Fibroblast of lung (primary cell): ENCODE measurements at places on chromosomes 2 and 18. TPM values are rescaled to one million over a fixed set of nuclear protein-coding genes. Genes with fewer than 3 reads are reported as not detected.

The MTLN gene
- 51.9 and 74.2 TPM in 2 replicates for total RNA-seq

The HK2 gene
- 13.1 and 19.3 TPM in 2 replicates for total RNA-seq

The DNAJC5G gene
- not detected in 2 replicates for total RNA-seq

- peak; percentile 34 for DNase-seq
- no peaks in the 10 kb centered on the region for H3K36me3 ChIP-seq
- H3K4me1 ChIP-seq = peaks cover 3% of the 10 kb centered on the region
- H3K27me3 ChIP-seq = peaks cover 2% of the 10 kb centered on the region
These were observed 190.5 kb downstream of the ALPK2 start for GRCh38 chr18:58438161-58438957.

GRCh38 chr2:45833301-45833967 lies 182.0 kb downstream of the PRKCE start:
- H3K27me3 ChIP-seq = no peaks in the 10 kb centered on the region
- H3K36me3 ChIP-seq = no peaks in the 10 kb centered on the region
- no peak for DNase-seq
- no peak overlapping the region for H3K4me3 ChIP-seq
- no peaks in the 10 kb centered on the region for H3K4me1 ChIP-seq

- H3K4me1 ChIP-seq = no peaks in the 10 kb centered on the region
- no peak overlapping the region for H3K27ac ChIP-seq
- no peaks in the 10 kb centered on the region for H3K27me3 ChIP-seq
- H3K4me3 ChIP-seq = no peak overlapping the region
- DNase-seq = no peak
These were observed 18.7 kb downstream of the TMEM178A start for GRCh38 chr2:39684464-39684863.

DNA sequence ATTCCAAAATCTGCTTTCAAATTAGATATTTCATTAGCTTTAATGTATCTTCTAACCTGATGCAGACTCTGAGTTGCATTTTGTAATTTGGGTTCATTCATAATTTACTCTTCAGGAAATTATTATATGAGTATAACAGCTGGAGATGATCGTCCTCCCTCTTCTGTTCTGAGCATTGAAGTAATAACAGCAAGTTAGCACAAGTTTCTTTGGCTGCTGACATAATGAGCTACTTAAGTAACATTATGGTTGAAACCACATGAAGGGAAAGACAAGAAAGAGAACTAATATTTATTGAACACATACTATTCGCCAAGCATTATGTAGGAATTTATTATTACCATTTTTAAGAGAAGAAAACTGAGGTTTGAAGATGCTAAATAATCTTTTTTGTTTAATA lies 75.1 kb downstream of the CPO start:
- H3K36me3 ChIP-seq = no peaks in the 10 kb centered on the region
- H3K4me3 ChIP-seq = no peak overlapping the region
- no peak overlapping the region for H3K27ac ChIP-seq
- DNase-seq = no peak
- no peaks in the 10 kb centered on the region for H3K4me1 ChIP-seq
- H3K27me3 ChIP-seq = no peaks in the 10 kb centered on the region

DNA sequence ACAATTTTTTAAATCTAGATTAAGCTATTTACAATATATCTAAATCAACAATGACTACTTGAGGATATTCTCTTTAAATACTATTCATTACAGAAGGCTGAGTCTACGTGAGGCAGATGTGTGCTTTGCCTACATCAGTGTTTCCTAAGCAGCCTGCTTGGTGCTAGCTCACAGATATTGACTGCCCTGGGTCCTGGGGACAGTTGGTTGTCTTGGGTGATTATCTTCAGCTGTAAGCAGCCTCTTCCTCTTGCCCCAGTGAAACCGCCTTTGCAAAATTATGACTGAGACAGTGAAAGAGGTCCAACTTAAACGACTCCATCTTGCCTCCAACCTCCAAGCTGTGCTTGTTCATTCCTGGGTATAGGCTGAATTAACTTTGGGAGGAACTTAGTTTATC lies 39.6 kb upstream of the CCDC88A start:
- no peak for DNase-seq
- H3K27ac ChIP-seq = no peak overlapping the region
- H3K27me3 ChIP-seq = peaks cover 9% of the 10 kb centered on the region
- no peaks in the 10 kb centered on the region for H3K36me3 ChIP-seq
